ENCODE measurements at places on chromosomes 3 and 15.
A peak's percentile ranks its signal among the peaks of the same experiment; 100 is the strongest.

- DNase-seq, result no peak
Measured at GRCh38 chr3:196341137-196341536, 2.9 kb upstream of the TM4SF19 start.

- no peak for DNase-seq
Measured at GRCh38 chr3:127438371-127438770, 150.5 kb upstream of the PRR20G start.

- no peak for DNase-seq
Measured at GRCh38 chr15:39365161-39365560, 215.7 kb upstream of the THBS1 start.

DNA sequence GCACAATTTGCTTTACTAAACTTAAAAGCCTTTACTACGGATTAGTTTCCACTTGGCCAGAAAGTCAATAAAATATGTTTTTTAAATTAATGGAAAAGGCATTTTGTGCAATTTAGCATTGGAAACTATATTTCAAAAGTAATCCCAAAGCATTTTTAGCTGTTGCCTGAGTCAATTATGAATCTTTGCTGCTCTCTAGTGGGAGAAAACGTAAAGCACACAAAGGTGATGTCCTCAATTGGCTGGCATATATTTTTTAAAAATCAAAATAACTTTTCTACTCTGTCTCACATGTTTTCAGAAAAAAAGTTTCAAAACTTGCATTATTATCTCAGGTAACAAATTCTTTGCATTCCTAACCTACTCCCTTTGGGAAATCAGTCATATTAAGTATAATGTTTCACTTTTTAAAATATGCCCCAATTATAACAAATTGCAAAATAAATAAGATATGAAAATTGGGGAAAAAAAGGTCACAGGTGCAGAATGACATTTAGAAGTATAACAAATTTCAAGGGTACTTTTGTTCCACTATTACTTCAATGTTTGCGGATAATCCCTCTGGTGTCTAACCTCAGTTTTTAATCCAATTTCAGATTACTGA is 47.2 kb upstream of the TEX55 start:
- DNase-seq, result no peak

DNA sequence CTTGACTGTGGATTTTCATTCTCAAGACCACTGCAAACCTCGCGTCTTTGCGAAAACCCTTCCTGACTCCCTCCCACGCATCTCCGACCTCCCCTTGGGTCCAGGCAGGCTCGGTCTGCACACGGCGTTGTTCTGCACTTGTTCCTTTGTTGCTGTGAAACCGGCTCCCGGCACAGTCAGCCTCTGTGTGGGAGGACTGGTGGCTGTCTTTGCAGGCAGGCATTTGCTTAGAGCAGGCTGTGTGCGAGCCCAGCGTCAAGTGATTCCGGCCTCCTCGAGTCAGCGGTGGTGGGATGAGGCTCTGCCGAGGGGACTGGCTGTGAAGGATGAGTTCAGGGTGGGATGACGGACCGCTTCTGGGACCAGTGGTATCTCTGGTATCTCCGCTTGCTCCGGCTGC is 102.6 kb upstream of the ROPN1 start:
- no peak for DNase-seq

DNA sequence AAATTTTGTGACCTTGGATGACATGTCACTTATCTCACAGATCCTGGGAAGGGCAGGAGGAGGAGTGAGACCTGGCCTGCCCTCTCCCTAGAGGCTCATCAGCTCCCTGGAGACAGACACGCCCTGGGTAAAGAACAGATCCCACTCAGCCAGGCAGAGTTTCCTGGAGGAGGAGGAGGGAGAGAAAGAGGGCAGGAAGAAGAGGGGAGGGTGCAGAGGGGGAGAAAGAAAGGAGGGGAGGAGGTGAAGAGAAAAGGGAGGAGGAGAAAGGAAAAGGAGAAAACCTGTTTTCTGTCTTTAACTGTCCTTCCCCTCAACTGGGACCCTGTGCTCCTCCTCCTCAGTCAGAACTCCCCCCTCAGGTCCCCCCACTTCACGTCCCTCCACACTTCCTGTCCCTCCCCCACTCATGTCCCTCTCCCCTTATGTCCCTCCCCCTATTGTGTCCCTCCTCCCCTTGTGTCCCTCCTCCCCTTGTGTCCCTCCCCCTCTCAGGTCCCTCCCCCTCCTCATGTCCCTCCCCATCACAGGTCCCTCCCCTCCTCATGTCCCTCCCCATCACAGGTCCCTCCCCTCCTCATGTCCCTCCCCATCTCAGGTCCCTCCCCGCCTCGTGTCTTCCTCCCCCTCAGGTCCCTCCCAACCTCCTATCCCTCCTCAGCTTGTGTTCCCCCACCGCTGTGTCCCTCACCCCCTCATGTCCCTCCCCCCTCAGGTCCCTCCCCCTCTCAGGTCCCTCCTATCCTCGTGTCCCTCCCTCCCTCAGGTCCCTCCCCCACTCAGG is 52.3 kb upstream of the CGNL1 start:
- DNase-seq, result no peak

DNA sequence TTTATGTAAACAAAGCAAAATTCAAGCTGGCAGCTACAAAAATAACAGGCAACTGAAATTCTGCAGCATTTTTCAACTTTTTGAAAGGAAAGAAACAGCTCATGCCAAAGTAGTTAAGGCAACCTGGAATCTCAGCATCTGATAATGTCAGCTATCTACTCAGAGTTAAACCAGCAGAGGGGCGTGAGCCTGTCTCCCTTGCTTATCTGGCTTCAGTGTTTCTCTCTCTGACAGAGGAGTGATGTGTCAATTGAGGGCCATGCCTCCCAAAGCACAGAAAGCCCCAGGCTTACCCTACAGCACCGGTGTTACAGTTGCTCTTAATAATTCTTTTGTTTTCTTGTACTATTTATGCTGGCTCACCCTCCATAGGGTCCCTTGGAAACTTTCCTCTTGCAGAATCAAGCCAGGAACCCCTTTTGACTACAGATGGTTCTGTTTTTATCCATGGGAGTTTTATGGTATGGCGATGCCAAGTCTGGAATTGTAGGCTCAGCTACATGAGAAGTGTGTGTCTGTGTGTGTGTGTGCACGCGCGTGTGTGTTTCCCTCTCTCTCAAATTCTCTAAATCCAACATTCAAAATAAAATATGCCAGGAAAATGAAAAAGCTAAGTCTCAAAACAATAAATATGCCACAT is 7.3 kb downstream of the TMEM212 start:
- DNase-seq, result no peak

- no peak for DNase-seq
Measured at GRCh38 chr15:81301815-81302399, 22.0 kb downstream of the STARD5 start.

- DNase-seq, result no peak
Measured at GRCh38 chr3:129602730-129603560, 3.5 kb downstream of the PLXND1 start.

DNA sequence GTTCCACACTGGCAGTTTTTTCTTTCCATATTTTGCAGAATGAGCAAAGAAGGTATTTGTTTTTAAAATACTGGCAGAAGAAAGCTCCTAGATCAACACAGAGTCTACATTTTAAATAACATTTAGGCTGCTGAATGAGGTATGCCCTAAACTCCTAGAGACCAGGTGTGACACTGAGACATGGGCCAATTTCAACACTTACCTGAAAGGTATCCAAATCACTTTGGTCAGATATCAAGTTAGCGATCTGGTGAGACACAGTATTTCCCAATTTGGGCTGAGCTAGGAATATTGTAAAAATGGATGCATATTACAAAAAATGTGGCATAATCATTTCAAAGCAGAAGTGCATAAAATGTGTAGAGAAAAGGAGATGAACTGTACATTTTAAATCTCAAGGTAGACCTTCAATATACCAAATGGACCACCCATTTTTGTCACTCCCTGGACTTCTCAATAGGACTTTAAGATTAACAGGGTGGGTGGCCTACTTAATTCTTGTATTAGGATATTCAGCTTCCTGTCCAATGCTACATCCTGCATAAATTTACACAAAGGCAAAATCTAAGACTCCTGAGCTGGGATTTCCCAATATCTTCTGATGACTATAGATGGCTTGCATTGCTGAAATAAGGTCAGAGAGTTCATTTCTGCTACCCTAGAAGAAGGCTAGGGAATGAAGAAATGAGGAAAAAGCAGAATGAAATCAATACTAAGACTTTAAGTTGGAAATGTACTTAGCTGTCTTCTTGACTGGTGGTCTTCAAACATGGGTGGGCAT is 487.8 kb downstream of the FOXP1 start:
- DNase-seq, result no peak

DNA sequence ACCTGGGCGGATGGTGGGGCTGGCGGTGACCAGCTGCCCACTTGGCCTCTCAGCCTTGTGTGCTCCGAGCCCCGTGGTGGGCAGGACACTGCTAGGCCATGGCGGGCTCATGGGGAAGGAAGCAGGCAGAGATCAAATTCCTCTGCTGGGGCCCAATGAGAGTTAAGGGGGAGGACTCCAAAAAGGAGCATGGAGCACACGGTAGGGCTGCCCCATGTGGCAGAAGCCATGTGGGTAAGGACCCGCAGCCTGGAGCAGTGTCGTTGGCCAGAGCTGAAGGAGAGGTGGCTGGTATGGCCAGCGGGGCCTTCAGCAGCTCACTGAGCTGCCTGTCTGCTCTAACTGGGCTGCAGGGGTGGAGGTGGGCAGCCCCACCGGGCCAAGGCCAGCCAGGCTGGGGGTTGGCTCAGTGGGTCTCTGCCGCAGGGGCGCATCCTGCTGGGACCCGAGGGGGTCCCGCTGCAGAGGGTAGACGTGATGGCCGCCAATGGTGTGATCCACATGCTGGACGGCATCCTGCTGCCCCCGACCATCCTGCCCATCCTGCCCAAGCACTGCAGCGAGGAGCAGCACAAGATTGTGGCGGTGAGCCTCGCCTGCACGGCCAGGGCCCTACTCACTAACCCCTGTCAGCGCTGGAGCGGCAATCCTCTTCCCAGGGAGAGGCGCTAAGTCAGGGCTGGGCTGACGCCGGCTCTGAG is 11.3 kb downstream of the STAB1 start:
- DNase-seq, result no peak

GRCh38 chr15:76181705-76182107 is 121.9 kb downstream of the TMEM266 start:
- DNase-seq, result no peak

DNA sequence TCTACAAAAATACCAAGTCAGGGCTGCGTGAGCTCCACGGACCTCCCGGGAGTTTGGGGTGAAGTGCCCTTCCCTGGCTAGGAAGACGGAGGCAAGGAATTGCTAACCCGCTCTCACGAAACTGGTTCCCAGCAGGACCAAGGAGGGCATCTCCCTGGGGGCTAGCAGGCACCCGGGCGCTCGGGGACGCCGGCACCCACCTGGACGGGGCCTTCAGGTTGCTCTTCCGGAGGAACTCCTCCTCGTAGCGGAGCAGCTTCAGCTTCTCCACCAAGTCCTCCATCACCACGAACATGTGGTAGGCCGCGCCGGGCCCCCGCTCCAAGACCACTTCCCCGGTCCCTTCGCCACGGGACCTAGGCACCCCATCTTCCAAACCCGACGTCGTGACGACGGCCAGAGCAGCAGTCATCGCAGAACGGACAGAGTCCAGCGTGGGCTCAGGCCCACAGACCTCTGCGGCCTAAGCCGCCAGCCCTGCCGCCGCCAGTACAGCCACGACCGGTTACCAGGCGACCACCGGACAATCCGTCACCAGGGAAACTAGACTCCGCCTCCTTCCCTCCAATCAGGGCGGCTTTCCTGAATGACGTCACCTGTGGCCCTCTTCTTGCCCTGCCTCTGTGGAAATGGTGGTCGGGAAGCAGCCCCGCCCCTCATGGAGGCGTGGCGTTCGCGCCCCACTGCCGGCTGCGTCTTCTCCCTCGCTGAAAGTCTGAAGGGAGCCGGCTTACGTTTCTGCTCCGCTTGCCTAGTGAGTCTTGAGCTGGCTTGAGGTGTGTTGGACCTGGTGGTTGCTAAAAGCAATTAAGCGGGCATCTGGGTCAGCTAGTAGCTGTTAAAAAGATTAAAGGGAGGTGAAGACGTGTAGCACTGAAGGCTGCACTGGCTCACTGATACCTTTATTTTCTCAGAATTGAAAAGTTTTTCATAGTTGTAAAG is at the start of gene IFT57:
TSS of gene IFT57 (minus strand) at position 514 of the 942 bp plus-strand sequence. CDS start at position 412, 102 bp downstream.
- DNase-seq, result peak; percentile 92

- no peak for DNase-seq
Measured at GRCh38 chr3:151016478-151016795, 43.9 kb upstream of the CLRN1 start.

- DNase-seq, result no peak
Measured at GRCh38 chr3:15453991-15454625, 26.7 kb downstream of the EAF1 start.

DNA sequence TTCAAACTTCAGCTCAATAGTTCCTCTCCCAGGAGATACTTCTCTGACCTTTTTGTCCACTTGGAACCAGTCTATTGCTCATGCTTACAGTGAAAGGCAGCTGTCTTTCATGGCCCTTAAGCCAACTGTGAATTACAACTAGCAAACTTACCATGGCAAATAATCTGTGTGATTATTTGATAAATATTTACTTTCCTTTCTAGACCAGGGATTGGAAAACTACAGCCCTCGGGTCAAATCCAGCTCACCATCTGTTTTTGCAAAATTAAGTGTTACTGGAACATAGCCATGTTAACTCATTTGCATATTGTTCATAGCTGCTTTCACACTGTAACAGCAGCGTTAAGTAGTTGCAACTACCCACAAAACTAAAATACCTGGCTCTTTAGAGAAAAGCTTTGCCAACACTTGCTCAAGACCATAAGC is 289.1 kb upstream of the MCTP2 start:
- no peak for DNase-seq

DNA sequence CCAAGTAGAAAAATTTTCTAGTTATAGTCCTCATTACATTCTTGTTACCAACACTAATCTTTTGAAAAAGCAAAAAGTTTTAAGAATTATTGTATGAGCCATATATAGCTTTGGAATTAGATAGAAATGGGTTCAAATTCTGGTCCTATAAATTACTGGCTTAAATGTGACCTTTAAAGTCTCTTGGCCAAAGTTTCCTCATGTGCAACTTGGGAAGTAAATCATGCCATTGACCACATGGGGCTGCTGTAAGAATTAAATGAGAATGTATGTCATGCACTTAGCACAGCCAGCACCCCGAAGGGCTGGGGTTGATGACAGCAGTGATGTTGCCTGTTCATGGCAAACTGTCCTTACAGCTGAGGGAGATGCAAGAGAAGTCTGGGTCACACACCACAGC is 108.3 kb downstream of the TOP2B start:
- no peak for DNase-seq

GRCh38 chr3:190325923-190326322 is 3.7 kb upstream of the CLDN1 start:
- no peak for DNase-seq

- DNase-seq, result no peak
Measured at GRCh38 chr15:90851114-90851513, 17.3 kb upstream of the FURIN start.

- DNase-seq, result no peak
Measured at GRCh38 chr3:157441102-157441624, 4.5 kb downstream of the PTX3 start.

GRCh38 chr15:49155110-49155833 is at the start of gene COPS2:
TSS of gene COPS2 (minus strand) at chr15:49155599. CDS start at chr15:49155578, 21 bp downstream.
- DNase-seq, result peak; percentile 88

DNA sequence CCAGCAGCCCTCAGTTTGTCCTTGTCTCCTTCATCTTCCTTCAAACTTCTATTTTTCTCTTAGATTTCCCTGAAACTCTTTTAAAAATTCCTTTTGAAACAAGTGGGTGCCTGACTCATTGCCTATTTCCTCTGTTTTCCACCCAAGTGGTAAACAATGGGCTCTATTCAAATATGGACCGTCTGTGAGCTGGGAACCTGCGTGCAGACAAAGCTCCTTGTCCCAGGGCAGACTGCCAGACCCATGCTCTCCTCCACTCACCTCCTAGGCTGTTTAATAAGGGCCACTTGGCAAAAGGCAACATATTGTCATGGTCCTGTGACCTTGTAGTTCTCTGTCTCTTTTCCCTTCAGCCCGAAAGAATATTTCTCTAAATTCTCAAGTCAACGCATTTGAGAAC is 332.7 kb upstream of the THBS1 start:
- no peak for DNase-seq
